ENCODE measurements at places on chromosomes 12 and 14. TPM values are rescaled to one million over a fixed set of nuclear protein-coding genes. Genes with fewer than 3 reads are reported as not detected.

The CLMN gene
- total RNA-seq: 1.5 TPM

The RNF212B gene
- total RNA-seq: not detected

The ADAMTS20 gene
- not detected for total RNA-seq

The PTPRQ gene
- under 0.01 TPM for total RNA-seq

The INHBC gene
- total RNA-seq: not detected

The ZFHX2 gene
- total RNA-seq: 0.23 TPM

The SOX5 gene
- total RNA-seq: 0.33 TPM

The ALG10 gene
- 12.9 TPM for total RNA-seq

The LTBR gene
- total RNA-seq: 74.0 TPM

The SERPINA3 gene
- 0.05 TPM for total RNA-seq

The PPP1R13B gene
- 20.9 TPM for total RNA-seq
